ENCODE measurements at places on chromosomes 5 and 9.

DNA sequence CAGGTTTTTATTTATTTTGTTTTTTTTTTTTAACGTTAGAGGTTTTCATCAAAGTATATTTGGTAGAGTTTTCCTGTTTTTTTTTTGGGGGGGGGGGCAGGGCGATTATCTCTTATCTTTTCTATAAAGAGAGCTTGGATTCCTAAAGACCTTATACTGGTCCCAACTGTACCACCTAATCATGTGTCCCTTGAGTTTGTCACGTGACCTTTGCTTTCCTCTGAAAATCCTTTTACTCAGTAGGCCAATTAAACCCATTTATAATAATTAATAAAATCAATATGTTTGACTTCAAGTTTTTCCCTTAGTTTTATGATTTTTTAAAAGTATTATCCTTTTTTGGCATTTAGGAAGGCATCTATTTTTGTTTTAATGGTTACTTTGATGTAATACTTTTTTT lies 286.4 kb downstream of the AOPEP start:
- DNase-seq, result no peak

GRCh38 chr9:35755071-35755470 lies 995 bp upstream of the MSMP start:
- no peak for DNase-seq

- DNase-seq, result peak; percentile 61
Observed at GRCh38 chr5:139394123-139394653, 716 bp downstream of the PROB1 start.

GRCh38 chr5:132372127-132372526 lies 2.6 kb downstream of the SLC22A5 start:
- DNase-seq, result no peak

DNA sequence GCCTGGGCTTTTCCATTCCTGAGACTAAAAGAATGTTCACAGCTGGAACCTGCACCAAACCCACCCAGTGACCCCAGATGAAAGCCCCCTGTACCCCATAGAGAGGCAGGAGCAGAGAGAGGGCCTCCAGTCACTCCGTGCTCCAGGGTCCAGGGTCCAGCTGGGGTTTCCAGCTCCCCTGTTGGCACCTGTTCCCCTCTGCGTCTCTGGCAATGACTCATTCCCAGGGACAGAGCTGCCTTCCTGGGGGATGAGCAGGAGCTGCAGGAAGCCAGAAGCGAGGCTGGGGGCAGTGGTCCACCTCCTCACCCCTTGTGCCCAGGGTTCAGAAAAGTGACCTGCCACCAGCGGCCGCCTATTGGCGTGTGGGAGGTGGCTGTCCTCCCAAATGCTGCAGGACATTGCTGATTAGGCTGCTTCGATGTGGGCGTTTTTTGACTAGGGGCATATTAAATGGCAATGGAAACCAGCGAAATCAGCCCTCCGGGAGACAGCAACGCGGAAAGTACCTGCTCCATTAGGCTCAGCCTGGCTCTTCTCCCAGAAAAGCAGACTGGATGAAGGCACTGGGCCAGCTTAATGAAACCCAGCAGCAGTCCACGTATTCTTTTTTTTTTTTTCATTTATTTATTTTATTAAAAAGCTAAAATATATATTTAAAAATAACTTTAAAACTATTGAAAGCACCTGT lies 97.4 kb downstream of the DAP start:
- DNase-seq, result no peak

DNA sequence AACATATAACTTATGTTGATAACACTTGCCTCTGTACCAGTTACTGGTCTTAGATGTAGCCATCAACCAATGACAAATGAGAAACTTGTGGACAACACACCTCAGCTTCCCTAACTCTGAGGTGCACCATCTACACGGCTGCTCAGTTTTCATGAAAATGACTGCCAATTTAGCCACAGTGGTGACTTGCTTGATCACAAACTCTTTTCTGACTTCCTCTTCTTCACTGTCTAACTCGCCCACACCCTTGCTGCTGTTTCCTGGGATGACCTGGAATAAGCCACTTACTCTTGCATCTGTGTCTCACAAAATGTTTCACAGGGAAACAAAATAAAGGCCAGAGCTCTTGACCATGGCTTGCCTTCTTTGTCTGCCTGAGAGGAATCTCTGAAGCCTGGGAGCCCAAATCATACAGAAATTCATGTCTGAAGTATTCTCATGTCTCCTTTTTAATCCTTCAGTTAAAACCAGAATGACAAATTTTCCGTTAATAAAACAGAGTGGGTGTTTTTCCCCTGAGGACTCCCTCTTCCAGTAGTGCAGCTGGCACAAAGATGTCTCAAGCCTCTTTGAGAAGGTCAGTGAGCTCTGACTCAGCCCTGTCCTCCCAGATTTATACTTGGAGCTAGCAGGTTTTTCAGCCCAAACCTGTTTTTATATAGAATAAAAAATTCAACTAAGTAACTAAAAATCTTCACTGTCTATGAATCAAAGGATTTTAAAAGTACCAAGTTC lies 126.5 kb upstream of the PAM start:
- DNase-seq, result no peak

DNA sequence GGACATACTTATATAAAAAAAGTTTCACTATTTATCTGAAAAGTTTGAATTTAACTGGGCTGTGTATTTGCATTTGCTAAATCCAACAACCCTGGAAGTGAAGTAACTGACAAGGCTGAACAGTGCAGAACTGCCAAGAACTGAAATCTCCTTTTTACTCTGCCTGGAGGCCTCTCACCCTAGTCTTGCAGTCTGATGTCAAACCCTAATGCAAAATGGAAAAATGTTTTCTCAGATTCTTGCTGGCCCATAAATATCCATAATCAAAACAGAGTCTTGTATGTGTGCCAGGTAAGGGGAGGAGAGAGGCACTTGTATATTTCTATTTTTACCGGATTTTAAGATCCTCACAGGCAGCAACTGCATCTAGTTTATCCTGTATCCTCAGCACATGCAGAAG lies 432.7 kb upstream of the KLF4 start:
- DNase-seq, result no peak

DNA sequence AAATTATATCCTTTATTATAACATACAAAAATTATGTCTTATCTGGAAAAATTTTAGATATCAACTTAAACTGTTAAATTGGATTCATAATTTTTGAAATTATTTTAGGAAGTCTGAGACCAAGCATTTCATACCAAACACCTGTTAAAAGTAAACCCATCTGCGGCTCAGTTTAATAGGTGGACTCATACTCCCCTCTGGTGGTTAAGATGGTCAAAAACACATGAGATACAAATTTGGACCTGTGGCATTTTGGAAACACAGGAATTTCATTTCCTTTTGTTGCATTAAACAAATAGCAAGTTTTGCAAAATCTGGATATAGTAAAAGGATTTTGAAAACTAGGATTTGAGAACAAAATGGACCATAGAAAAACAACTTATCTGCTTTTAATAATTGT lies 53.7 kb downstream of the RGMB start:
- DNase-seq, result no peak

DNA sequence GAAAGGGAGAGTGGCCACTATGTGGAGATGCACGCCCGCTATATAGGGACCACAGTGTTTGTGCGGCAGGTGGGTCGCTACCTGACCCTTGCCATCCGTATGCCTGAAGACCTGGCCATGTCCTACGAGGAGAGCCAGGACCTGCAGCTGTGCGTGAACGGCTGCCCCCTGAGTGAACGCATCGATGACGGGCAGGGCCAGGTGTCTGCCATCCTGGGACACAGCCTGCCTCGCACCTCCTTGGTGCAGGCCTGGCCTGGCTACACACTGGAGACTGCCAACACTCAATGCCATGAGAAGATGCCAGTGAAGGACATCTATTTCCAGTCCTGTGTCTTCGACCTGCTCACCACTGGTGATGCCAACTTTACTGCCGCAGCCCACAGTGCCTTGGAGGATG lies 19.8 kb downstream of the RGMB start:
- DNase-seq, result no peak

DNA sequence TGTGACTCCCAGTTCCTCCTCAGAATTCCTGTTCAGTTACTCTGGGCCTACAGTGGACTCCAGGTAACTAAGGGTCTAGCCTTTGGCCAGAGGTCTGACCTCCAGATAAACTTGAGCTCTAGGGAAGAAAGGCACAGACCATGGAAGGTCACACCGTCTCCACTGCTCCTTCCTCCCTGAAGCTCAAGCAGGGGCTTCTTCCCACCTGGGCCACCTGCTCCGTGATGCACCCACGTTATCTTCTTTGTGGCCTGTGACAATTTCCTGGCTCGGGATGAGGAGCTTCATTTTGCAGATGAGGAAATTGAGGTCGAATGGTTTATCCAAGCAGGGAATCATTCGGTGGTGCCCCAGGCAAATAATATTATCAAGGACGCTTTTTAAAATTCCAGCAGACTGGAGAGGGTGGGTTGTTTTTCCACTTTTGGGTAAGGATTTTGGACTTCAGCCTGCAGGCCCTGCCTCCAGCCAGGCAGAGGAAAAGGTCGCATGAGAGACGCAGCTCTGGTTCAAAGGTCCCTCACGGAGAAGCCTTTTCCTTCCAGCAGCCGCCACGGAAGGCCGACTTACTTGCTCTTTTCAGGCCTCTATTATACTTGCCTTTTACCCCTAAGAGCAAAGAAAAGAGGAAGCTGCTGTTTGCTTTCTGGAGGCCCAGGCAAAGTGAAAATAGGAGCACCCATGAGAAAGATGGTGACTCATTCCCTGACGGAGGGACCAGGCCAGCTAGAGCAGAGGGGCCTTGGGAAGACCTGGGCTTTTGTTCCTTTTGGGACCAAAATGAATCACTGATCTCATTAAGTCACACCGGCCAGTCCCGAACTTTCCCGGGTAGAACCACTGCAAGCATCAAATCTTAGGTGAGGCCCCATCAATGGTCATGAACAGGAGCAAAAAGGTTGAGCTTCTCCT lies 22.8 kb upstream of the DUSP1 start:
- DNase-seq, result no peak

GRCh38 chr9:91037511-91038482 lies 236.2 kb downstream of the SYK start:
- no peak for DNase-seq

DNA sequence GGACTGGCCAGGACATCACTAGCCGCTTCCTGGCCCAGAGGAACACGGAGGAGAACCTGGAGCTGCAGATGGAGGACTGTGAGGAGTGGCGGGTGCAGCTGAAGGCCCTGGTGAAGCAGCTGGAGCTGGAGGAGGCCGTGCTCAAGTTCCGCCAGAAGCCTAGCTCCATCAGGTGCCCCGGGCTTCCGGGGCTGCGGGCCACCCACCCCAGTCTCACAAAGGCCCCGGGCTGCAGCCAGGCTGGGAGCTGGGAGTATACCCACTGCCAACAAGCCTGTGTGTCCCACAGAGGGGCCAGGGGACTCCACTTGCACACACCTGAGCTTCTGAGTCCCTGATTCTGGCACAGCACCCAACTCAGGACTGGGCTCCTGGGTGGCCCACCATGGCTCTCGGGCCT lies 1.7 kb upstream of the RABL6 start:
- no peak for DNase-seq
